ENCODE measurements at places on chromosomes 7 and 10.

DNA sequence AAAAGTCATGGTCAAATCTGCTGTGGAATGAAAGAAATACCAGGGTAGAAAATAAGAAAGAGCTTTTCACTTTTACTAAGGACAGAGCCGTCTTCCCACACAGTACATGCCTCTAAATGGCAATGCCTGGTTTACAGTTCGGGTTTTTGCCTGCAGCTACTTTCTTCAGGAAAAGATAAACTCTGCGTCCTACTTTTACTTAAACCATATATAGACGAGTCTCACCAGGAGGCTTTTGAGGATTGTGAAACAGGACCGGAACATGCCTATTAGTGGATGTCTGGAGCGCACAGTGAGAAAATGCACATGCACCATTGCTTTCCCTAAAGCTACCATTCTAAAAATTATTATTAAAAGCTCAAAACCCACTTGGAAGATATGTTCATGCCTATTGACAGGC, 70.5 kb downstream of the KLF6 start:
- no peak for DNase-seq

DNA sequence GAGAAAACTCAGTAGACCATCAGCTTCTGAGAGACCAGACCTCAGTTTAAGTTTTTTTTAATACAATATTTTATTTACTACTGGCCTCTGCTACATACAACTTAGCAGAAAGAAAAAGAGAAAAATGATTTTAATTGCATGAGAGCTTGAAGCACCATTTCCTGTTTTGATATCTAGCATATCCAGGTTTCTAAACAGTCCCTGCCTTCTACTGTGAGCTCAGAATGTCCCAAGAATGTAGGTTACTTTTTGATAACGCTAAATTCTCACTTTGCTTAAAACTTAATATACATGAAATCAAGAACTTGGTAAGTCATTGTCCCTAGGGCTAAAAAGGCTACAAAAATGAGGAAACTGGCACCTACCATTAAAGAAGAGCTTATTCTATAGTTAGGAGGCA, 7.0 kb downstream of the TMEM243 start:
- DNase-seq: no peak

DNA sequence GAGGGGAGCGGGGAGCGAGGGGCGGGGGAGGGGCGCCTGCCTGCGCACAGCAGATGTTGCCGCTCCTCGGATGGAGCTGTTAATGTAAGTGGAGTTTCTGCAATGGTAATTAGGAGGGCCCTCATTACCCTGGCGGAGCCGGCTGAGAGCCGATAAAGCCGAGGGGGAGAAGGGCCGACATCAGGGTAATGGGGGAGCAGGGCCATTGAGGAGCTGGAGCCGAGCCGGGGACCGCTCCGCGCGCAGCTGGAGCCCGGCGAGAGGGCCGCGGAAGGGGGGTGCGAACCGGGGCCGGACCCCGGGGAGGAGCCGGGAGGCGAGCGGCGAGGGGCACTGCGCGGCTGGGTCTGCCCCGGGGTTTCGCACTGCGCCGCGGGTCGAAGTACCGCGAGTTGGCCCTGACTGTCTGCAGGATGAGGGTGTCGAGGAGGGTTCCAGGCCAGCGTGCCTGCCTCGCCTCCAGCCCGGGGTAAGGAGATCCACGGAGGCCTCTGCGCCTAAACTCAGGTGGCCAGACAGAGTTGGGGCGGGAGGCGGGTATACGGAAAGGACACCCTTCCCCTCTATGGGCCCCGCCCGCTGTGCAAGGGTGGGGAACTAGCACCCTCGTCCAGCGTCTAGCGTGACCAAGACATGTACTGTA, 55.0 kb upstream of the LBX1 start:
- DNase-seq: no peak

- DNase-seq: no peak
Measured at GRCh38 chr7:108723381-108723814, 153.7 kb downstream of the DNAJB9 start.

DNA sequence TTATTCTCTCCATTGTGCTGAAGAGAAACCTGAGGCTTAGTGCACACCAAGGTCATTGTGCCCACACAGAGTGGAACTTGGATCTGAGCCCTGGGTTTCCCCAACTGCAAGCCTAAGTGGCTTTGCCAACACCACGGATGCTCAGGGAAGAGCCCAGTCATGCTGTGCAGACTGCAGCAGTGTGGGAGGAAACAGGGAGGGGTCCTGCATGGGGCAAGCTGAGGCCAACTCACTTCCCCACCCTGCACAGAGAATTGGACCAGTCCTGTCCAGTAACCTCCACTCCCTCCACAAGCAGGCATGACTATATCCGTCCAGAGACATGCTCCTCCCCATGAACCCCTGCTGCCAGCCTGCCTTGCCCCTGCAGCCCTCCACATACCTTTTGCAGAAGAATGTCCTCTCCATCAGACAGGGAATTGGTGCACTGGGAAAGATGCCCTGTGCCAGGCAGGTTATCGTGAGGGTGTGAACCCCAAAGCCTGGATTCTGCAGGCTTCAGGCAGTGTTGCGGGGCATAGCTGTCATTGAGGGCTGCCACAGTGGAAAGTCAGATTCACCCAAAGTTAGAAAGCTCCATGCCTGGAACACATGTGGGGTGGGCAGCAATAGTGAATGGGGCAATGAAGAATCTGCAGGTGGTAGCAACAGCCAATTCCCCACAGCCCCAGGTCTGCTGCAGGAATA, 44.9 kb downstream of the DRGX start:
- no peak for DNase-seq

DNA sequence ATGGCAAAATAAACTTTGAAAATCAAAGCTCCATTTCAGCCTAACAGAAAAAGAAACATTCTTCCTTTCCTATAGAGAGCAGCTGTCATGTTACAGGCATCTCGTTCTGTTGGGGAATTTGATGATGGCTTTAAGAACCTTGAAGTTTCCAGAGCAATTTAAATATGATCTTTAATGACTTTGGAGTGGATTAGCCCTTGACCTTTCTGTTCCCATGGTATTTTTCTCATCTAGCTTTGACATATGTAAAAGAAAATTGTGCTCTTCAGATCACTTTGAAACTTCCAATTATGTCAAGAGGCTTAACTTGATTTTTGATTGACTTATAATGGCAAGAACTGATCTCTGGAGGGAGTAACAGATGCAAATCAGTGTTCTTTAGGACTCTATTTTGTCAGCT, 157.6 kb upstream of the SEMA3E start:
- DNase-seq: no peak

DNA sequence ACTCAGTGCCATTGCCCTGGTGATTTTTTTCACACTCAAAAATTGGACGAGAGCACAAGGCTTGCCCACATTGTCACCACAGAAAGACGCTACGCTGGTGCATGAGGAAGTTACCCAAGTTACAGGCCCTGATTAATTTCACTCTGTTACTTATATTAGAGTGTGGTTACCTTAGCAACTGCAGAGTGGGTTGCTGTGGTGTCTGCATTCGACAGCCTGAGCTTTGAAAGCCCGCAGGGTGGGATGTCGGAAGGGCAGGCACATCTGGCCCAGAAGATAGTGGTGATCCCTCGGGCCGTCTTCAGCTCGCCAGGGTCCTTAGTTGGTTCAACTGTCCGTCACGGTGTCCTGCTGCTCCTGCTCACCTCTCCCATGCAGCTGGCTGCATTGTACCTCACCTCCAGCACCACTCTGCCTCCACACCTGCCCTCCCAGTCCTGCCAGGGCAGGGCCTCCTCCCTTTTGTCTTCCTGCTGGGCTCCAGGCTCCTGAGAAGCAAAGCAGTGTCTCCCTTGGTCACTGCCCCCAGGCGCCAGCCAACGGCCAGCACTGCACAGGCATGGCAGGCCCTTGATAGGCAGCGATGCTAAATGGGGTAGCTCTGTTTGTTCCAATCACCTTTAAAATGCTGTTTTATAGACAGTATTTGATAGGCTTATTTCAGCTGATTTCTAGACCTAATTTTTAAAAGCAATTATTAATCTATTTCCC, 167.2 kb downstream of the EBF3 start:
- DNase-seq: no peak

DNA sequence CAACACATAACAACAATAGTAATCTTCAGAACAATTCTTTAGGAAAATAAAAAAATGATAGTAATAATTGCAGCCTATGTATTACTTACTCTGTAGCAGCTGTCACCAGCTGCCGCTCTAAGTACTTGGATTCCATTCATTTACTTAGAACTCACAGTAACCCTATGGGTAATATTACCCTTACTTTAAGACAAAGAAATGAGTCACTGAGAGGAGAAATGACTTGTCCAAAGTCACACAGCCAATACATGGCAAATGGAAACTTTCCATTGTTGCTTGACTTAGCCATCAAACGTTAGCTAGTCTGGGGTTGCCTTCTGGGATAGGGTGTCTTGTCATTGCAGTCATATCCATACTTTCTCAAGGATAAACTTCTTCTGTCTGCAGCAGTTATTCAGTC, 3.6 kb downstream of the CCNY start:
- no peak for DNase-seq

DNA sequence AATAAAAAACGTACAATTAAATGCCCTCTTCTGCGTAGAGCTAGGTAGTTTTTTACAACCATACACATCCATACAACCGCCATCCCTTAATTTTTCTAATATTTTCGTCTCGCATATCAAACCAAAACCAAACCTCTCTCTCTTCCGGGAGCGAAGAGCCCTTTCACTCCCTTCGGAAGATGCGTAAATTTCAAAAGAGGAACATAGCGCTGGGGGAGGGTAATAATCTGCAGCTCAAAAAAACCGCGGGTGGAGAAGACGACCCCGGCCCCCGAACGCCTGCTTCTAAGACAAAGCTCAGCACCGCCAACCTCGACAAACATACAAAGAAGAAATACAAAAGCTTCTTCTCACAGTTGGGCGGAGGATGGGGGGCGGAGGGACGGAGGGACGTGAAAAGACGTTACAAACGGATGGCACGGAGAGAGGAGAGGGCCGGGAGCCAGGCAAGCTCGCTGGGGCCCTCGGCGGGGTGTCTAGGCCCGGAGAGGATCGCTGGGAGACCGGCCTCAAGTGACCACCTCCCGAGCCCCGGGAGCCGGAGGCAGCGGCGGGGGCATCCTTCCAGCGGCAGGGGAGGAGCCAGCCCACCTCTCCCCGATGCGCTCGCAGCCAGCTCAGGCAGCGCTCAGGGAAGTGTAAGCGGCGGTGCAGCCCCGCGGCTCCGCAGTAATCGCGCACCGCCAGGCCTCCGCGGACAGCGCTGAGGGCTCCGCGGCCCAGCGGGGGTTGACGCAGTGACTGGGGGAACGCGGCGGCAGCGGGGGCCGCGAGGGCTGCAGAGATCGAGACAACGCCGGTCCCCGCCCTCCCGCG, 851 bp downstream of the MKRN1 start:
- DNase-seq: no peak

DNA sequence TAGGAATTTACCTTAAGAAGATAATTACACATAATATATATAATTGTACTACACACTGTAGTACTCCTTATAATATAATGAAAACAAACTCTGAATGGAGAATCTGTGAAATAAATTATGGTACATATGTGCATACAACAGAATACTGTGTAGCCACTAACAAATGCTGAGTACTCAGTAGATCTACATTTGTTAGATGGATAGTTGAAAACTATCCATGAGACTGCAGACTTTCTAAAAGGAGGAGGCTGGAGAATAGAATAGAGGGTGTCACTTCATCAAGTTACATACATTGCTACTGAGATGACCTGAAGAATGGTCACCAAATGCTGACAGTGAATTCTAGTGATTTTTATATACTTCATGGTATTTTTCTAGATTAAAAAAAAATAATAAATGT, 68.7 kb upstream of the OGDHL start:
- DNase-seq: no peak

- DNase-seq: no peak
Measured at GRCh38 chr10:96516337-96516736, 2.6 kb upstream of the TLL2 start.

DNA sequence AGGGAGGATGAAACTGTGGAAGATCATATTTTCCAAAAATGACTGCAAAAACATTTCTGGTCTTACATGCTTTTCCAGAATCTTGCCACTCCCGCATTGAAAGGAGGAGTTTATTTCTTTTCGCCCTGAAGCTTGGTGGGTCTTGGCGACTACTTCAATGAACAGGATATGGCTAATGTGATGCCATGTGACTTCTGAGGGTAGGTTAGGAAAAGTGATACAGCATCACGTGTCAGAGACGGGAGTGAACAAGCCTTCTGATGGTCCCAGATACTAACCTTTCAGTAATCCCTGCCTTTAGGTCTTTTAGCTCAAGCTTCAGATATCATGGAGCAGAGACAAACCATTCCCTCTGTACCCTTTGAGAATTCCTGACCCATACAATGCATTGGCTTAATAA, 192.2 kb upstream of the HPS1 start:
- DNase-seq: no peak

GRCh38 chr10:21300551-21300950, 224.9 kb downstream of the SKIDA1 start:
- no peak for DNase-seq

DNA sequence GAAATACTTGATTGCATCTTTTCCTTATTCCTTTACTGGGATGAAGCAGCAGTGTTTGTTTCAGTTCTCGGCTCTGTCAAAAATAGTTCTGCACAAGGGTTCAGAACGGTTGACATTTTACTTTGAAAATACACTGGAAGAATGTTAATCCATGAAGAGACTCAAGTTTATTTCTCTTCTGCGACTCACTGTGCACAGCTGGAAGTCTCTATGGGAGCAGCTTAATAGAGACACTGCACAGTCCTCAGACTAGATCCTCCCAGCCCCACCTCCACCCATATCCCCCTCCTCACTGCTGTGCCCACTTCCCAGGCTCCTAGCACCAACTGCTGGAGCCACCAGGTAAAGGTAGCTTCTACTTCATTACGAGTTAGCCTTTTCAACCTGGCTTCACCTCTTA, 517.8 kb downstream of the GRID1 start:
- no peak for DNase-seq

DNA sequence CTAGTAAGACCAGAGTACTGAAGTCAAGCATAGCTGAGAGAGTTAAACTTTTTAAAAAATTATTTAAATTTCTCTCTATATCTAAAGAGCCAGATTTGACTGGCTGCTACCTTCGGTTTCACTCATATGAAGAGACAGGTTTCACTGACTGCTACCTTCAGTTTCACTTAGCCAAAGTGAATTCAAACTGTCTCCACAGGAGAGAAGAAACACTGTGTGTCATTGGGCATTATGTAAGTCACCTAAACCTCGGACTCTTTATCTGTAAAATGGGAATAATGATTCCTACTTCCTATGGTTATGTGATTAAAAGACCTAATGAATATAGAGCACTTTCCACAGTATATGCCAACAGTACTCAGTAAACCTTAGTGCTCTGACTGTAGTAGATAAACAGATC, 41.6 kb upstream of the MET start:
- no peak for DNase-seq

DNA sequence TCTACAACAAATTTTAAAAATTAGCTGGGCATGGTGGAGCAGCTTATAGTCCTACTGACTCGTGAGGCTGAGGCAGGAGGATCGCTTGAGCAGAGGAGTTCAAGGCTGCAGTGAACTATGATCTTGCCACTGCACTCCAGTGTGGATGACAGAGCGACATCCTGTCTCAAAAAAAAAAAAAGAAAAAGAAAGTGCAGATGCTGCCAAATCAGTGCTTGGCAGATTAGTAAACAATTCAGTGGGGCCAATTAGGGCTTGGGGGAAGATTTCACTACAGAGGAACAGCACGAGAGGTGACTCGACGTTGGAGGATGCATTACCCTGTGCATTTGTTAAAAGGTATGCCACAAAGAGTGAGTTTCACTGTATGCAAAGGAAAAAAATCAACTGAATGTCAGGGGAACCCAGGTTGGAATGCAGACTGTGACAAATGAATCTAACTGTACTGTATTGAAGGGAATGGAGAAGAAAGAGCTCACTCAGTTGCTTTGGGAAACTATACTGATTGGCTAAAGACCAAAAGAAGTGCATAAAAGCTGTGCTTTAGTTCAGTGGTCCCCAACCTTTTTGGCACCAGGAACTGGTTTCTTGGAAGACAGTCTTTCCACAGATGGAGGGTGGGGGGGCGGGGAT, 31.6 kb downstream of the GARIN1A start:
- no peak for DNase-seq

All from stimulated activated CD8-positive, alpha-beta memory T cell treated with anti-CD3 and anti-CD28 coated beads, Interleukin-7, amount 100 ng/mL, for 1 hour (primary cell).